Activated T-cell treated with anti-CD3 and anti-CD28 coated beads, Interleukin-2, amount 50 U/mL, for 24 hours (primary cell): ENCODE measurements at places on chromosomes 7 and 10.

- DNase-seq = no peak
Observed at GRCh38 chr10:126208726-126209302, 179.5 kb downstream of the ADAM12 start.

DNA sequence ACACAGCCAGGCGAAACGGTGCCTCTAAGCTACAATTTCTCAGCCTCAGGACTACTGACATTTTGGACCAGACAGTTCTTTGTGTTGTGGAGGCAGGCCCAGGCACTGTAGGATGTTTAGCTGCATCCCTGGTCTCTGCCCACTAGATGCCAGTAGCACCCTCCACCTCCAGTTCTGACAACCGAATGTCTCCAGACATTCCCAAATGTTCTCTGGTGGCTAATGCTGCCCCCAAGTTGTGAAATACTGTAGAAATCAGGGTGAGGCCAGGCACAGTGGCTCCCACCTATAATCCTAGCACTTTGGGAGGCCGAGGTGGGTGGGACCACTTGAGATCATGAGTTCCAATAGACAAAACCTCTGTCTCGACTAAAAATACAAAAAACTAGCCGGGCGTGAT lies 18.2 kb downstream of the HNRNPF start:
- no peak for DNase-seq

GRCh38 chr10:68561865-68562649 lies 1.9 kb downstream of the TET1 start:
- peak; percentile 30 for DNase-seq

DNA sequence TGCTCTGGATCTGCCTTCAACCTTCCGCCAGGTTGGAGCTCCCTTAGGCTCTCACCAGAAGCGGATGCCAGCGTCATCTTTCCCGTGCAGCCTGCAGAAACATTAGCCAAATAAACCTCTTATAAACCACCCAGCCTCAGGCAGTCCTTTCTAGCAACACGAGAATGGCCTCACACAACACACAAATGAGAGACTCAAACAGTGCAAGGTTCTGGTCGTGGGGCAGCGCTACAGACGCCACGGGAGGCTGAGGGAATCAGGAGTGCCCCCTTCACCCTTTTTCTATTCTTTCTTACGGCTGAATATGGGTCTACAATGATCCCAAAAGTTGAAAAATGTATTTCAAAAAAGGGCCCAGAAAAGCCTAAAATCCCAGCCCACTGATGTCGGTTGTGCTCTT lies 96.4 kb downstream of the FOXL3 start:
- DNase-seq = no peak

DNA sequence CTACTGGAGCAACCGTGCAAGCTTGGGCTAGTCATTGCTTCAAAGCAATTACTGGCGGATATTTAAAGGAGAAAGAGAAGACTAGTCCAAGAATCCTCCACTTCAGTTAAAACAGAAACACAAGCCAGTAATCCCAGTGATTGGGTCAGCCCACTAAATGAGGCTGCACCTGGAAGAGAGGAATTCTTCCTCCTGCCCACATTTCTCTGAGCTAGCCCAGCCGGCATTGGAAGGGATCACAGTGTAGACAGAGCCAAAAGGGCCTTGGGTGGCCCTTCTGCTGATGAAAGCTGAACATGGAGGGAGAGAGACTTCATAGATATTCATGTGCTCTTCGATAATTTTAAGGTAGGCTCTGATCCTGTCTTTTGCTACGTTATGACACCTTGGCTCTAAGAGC lies 228.4 kb downstream of the KIAA1217 start:
- DNase-seq = no peak

DNA sequence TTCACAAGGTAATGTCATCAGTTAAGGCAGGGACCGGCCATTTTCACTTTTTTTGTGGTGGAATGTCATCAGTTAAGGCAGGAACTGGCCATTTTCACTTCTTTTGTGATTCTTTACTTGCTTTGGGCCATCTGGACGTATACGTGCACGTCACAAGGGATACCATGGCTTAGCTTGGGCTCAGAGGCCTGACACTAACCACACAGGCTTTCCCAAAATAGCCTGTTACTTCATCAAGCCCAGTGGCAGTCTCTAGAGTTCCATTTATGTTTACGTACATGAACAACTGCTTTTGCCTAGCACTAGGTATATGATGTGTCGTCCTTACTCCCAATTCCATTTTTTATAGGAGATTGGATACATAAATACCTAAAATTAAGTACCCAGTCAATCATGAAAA lies 237.9 kb downstream of the C7orf25 start:
- no peak for DNase-seq

- DNase-seq = no peak
Observed at GRCh38 chr10:63822496-63822895, 301.3 kb downstream of the REEP3 start.

DNA sequence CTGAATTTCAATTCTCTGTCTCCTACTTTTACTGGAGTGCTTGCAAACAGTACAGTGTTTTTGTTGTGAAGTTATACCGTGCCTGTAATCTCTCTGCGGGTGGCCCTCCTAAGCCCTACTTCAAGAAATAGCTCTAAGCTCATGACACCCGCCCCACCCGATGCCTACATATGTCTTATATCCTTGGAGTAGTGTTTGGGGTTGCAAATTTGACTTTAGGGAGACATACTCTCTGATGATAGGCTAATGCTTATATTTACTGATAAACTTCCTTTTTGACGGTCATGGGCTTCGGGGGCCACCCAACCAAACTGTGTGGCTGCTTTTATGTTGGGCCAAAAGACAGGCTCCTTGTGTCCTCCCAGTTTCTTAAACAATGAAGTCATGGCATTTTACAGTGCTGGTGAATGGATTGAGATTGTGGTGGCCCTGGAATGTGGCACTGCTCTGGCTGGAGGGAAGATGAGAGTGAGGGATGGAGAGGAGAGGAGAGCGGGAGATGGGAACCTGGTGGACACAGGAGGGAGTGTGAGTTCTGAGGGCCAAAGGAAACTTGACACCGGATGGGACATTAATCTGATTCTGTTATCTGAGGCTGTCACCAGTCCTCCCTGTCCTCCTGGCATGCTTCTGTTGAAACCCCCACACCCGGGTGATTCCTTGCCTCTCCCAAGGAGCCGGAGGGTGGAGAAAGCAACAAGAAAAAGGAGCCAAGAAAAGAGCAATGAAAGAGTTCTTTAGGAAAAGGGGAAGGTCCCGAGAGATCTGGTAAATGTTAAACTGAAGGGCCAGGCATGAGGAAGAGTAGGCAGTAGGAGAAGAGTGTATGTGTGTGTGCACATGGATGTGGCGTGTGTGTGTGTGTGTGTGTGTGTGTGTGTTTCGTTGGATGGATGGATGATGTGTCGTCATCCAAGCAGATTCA lies 113.3 kb downstream of the TCF7L2 start:
- no peak for DNase-seq

GRCh38 chr10:28219251-28219650 lies 83.6 kb downstream of the MPP7 start:
- DNase-seq = no peak

GRCh38 chr7:35717013-35717412 lies 22.1 kb upstream of the HERPUD2 start:
- DNase-seq = no peak

DNA sequence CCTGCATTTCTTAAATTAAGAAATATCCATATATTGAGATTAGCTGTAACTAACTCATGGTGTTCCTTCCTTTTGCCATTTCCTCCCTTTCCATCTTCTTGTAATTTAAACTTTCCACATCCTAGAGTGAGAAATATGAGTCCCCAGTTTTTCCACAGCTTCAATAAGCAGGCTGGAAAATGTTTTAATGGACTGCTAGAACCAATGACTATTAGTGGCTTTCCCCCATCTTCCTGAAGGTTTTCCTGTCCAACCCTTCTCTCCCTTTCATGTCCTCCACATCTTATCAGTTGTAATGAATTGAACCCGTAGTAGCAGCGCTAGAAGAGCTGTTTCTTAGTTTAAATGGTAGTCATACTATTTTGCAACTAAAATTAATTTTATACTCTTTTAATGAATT lies 145.7 kb downstream of the AHR start:
- DNase-seq = no peak

- DNase-seq = no peak
Observed at GRCh38 chr7:23715099-23715498, 5.1 kb downstream of the STK31 start.
